ENCODE measurements at places on chromosomes 7 and 10.

- no peak for DNase-seq
These were observed 35.4 kb downstream of the MASTL start for GRCh38 chr10:27190508-27190907.

- DNase-seq, result no peak
These were observed 222.9 kb upstream of the PITRM1 start for GRCh38 chr10:3395458-3395861.

GRCh38 chr10:80602881-80603280 is 65.2 kb downstream of the SH2D4B start:
- DNase-seq, result no peak

- DNase-seq, result no peak
These were observed 769 bp upstream of the ELFN1 start for GRCh38 chr7:1669064-1669951.

GRCh38 chr7:2009541-2010001 is 223.2 kb downstream of the MAD1L1 start:
- DNase-seq, result no peak

DNA sequence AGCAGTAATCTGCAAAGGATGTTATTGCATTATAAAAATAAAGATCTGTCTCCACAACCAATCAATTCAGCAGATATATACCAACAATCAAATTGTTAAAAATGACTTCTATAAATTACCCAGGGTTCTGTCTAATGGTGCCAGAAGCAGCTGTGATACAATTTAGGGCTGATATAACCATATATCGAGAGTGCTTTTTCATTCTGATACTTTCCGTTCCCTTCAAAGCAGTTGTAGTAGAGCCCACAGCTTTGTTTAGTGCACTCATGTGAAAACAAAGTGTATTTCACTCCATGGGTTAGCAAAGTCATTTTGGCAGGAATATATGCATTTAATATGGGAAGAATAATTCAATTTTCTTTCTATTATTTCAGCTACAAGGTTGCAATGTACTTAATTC is 83.1 kb upstream of the CHCHD3 start:
- no peak for DNase-seq

GRCh38 chr10:131670341-131670740 is 230.5 kb upstream of the PPP2R2D start:
- DNase-seq, result no peak

DNA sequence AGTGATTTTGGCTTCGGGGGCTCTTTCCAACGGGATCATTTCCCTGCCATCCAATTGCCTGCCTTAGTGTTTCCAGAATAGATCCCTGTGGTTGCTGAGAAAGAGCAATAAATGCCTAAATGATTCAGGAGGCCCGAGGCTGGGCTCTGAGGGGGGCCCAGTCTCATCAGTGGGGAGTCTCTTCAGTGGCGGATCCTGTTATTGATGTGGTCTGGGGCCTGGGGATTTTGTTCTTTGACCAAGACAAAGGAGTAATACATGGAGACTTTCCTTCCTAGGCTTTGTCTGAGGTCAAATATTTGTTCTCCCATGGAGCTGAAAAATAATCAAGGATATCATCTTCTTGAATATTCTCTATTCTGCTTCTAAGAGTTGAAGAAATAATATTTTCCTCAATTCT is 40.8 kb downstream of the TAS2R41 start:
- DNase-seq, result no peak

DNA sequence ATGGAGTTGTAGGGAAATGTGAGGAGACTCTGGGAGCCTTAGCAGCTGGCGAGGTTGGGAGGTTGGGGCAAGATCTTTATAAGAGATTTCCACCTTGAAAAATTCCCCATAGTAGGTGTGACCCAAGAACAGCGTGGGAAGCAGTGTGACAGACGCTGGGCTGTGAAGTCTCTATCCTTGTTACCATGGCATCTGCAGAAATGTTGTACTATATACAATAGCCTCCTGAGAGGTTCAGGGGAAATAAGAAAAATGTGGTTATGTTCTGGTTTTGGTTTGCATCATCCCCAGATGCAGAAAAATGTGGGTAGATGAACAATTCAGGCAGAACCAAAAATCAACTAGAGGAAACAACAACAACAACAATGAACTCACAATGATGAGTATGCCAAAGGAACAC is 498.6 kb downstream of the SH2D4B start:
- DNase-seq, result no peak

DNA sequence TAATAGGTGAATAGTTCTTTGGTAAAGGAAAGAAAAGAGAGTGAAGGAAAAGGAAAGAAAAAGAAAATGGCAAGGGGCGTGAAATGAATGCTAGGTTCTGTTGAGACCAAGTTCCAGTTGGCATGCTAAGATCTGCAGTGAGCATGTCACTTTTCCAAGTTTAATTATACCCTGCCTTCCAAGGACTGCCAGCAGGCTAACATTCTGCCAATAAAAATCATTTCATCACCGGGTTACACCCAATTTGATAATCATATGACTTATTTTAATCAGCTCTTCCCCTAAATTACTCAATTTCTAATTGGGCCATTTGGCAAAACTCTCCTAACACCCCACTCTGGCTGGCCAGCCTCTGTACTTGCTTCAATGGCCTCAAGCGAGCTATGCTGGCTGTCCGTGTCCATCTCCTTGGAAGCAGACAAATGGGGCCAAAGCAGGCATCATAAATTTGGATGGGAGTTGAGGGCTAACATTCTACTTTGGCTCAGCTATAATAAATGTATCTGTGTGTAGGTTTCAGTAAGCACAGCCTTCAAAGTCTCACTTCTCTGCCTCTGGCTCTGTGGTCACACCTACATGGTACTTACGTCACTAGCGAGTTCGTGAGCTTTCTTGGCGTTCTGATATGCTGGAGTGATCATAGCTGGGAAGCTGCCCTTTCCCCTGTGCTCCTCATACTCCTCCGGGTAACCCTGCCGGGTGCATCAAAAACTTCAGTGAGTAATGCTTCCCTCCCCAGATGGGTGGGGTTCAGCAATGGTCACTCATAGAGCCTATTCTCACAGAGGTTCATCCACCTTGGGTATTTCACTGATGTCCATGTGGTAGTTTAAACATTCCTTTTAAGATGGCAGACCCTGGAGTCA is 17.3 kb downstream of the NRAP start:
- DNase-seq, result no peak

- DNase-seq, result no peak
These were observed 11.2 kb downstream of the KPNA7 start for GRCh38 chr7:99196536-99197258.

- no peak for DNase-seq
These were observed 8.8 kb upstream of the ZNF248 start for GRCh38 chr10:37865957-37866803.

DNA sequence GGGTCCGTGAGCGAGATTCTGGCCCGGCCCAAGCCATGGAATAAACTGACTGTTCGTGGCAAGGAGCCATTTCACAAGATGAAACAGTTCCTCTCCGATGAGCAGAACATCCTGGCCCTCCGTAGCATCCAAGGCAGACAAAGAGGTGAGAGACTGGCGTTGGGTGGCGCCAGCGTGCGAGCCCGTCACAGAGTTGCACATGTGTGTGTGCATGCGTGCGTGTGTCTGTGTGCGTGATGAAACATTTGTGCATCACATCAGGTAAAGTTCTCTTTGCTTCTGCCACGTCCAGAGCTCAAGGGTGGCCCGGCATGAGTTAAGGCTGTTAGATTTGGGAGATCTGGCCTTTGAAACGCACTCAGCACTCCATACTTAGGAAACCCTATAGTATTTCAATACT is 89.5 kb upstream of the SH2B2 start:
- DNase-seq, result no peak

GRCh38 chr7:84123965-84124547 is 70.5 kb downstream of the SEMA3A start:
- no peak for DNase-seq

GRCh38 chr7:155132431-155132830 is 62.3 kb downstream of the HTR5A start:
- no peak for DNase-seq

DNA sequence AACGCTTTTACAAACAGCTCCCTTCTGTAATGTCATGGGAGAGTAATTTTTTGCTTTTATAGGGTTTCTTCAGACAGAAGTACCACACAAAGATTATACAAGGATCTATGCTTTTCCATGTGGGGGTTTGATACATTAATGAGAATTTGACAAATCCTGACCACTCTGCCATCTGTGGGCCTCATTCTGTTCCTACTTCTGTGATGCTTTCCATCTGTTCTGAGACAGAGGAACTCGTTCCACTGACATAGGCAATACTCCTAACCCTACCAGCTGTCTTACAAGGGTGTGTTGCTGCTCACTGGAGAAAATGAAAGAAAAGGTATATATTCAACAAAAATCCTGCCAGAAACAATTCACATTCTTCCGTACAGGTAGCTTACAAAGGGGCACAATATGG is 59.4 kb upstream of the NAMPT start:
- DNase-seq, result no peak

DNA sequence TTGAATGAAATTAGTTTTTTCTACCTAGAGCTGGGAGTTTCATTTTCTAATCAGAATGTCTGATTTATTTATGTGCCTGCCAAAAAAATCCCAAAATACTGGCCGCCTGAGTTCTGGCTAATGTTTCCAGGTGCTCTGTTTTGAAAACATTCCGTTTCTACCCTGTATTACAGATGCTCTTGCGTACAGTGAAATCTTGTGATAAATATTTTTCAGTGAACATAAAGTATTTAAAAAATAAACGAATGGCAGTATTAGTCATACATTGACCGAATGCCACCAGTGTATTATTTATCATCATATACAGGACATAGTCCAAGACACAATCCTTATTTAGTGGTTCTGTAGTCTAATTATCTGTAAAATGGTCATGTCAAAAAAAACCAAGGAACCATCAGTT is 102.8 kb downstream of the KAT6B start:
- DNase-seq, result no peak

DNA sequence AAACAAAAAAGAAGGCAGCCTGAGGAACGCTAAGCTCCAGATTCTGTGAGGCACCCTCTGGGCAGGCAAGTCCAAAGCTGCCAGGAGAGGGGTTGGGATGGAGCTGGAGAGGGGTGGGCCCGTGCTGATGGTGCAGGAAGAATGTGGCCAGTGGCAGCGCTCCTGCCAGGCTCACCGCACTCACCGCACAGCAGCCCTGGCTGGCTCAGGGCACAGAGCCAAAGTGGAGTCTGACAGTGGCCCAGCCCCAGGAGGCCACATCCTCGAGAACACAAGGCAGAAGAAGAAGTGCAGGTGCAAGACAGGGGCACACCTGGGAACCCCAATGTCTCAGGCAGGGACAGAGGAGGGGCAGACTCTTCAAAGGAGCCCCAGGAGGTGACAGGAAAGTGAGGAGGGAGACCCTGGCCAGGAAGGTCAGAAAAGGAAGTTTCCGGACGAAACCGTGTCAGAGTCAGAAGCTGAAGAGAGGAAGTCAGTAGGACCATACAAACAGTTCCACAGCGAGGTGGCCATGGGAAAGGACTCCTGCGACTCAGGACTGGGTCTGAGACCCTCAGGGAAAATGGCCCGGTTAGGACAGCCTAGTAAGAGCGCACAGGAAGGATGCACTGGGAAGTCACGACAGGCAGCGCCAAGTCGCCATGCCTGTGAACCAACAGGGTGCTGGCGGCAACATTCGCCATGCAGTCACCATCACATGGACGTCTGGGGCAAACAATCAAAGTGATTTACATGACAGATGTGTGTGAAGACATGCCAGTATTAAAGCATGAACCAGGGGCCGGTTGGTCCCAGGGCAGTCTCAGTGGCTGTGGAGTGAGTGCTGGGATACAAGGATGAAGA is 54.4 kb downstream of the COBL start:
- DNase-seq, result no peak

DNA sequence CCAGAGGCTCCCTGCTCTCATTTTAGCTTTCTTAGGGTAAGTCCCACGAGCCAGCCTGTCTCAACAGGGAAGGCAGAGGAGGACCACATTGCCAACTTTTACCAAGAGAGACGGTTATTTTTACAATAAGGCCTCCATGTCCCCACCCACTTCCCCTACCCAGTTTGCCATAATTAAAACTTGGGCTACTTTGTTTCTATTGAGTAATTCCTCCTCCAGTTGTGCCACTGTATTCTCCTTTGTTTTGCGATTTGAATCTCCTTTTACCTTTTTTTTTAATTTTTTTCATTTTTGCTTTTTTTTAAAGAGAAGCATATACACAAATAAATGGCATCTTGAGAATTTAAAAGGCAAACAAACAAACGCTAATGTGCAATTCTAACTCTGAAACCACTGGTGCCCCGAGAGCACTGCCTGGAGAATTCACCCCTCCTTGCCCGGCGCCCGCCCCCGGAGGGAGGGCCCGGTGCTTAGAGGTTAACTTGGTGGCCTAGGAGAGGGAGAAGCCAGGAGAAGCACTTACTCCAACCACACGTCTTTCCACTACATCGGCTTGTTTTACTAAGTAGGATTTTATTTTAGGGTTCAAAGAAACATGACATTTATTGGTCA is 282.3 kb downstream of the USP6NL start:
- DNase-seq, result no peak

GRCh38 chr7:142832417-142832816 is 22.5 kb upstream of the EPHB6 start:
- DNase-seq, result no peak

DNA sequence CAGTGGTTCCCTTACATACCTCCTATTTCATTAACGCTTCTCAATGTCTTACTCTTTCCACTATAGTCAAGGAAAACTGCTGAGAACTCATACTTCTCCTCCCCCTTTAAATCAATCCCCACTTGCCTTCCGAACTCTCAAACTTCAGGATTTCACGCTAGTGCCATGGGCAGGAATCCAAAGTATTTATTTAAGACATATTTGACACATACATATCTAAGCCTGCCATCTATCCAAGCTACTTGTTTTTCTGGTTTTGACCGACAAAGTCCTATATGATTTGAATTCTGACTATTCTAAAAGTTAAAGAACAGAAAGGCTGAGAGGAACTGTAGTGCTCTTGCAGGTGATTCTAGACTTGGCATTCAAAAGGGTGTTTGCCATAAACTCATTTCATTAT is 51.8 kb downstream of the CCDC6 start:
- DNase-seq, result no peak

- DNase-seq, result no peak
These were observed 17.2 kb upstream of the SLC26A4 start for GRCh38 chr7:107643407-107643806.

GRCh38 chr10:131833446-131834080 is 67.2 kb upstream of the PPP2R2D start:
- DNase-seq, result no peak
